ENCODE measurements at places on chromosomes 1 and 21.
A peak's percentile ranks its signal among the peaks of the same experiment; 100 is the strongest.

GRCh38 chr1:92749024-92749634 is 35.8 kb downstream of the EVI5 start:
- peak; percentile 34 for DNase-seq

DNA sequence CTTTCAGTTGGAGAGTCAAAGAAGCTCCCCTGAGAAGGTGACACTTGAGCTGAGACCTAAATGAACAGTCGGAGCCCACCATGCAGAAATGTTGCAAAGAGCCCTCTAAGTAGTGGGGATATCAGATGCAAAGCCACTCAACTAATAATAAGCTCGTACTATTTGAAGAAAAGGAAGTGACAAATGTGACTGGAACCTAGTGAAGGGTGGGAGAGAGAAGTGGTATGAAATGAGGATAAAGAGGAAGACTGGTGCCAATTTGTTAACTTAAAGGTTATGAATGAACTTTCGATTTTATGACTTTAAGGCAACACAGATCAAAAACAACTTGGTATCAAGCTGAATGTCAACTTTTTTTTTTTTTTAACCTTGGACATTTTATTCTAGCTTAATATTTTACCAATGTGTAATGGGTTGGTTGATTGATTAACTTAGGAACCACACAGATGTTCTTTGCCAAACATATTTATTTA is 14.7 kb downstream of the LYPLAL1 start:
- no peak for DNase-seq

DNA sequence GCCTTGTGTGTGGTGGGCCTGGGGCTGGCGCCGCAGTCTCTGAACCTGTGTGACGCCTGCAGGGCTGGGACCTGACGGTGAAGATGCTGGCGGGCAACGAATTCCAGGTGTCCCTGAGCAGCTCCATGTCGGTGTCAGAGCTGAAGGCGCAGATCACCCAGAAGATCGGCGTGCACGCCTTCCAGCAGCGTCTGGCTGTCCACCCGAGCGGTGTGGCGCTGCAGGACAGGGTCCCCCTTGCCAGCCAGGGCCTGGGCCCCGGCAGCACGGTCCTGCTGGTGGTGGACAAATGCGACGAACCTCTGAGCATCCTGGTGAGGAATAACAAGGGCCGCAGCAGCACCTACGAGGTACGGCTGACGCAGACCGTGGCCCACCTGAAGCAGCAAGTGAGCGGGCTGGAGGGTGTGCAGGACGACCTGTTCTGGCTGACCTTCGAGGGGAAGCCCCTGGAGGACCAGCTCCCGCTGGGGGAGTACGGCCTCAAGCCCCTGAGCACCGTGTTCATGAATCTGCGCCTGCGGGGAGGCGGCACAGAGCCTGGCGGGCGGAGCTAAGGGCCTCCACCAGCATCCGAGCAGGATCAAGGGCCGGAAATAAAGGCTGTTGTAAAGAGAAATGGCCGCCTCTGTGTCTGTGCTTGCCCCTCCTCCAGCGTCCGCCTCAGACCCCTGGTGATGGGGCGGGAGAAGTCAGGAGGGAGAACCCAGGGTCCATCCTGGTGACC is 788 bp downstream of the ISG15 start:
- DNase-seq, result peak; percentile 53

GRCh38 chr1:39110882-39111281 is 84.7 kb downstream of the NDUFS5 start:
- DNase-seq, result no peak

GRCh38 chr1:31781138-31781755 is 17.1 kb upstream of the ADGRB2 start:
- DNase-seq, result no peak

DNA sequence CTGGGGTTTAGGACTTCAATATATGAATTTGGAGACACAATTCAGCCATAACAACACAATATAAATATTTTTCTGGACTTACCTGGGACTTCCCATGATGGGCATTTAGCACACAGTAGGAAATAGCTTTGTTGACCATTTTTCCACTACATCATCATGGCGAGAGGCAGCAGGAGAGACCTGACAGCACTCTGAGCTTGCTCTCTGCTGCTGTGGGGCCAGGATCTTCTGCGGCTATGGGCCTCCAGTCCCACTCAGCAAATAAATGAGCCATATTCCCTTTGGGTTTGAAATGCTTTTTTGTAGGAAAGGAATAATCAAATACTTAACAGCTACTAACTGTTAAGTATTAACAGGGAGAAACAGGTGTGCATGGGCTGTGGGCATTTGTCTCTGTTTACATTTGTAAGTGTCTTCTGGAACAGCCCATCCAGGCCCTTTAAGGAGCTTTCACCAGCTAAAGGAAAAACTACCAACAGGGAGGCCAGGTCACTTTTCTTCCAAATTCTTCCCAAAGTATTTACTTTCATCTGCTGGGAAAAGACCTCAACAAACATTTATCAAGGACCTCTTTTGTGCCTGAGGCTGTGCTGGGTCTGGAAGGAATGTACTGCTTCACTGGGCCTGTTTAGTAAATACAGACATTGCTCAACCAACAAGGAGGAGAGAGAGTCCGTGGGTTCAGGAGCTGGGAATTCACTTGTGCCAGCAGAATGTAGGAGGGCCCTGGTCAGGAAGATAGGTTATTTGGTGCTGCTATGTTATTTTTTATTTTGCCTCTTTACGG is 133.2 kb downstream of the LRIG2 start:
- no peak for DNase-seq

- no peak for DNase-seq
Measured at GRCh38 chr21:14477841-14478240, 68.3 kb downstream of the SAMSN1 start.

DNA sequence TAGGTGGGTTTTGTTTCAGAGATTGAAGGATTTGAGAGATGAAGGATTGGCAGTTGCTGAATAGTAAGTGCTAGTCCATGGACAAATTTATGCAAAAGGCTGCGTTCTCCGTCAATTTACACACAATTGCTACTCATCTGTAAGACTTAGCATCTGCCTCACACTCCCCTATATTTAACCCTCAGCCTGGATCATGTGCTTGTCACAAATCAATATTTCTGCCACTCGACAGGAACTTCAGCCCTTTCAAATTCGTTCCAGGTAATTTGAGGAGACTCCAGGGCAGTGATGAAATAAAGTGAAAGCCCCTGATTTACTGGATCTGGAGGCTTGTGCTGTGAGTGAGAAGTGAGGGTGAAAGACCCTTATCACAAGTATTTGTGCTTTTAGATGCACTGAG is 105.6 kb upstream of the UBE2U start:
- DNase-seq, result no peak

GRCh38 chr1:48947761-48948537 is 171.3 kb upstream of the BEND5 start:
- DNase-seq, result no peak

- no peak for DNase-seq
Measured at GRCh38 chr1:21457654-21458053, 17.7 kb downstream of the NBPF3 start.

DNA sequence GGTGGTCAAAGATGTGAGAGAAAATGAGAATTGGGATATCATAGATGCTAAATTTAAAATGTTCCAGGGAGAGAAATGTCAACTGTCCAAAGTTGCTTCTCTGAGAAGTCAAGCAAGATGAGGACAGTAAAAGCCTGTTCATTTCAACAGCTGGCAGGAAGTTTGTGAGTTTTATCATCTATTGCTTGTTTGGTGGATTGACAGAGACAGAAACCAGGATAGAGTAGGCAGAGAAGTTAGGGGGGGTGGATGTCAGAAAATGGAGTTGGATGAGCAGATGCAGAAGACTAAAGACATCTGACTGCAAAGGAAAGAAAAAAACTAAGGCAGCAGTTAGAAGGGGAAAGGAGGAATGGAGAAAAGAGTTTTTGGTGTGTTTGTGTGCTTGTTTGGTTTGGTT is 78.4 kb downstream of the AK5 start:
- DNase-seq, result no peak

DNA sequence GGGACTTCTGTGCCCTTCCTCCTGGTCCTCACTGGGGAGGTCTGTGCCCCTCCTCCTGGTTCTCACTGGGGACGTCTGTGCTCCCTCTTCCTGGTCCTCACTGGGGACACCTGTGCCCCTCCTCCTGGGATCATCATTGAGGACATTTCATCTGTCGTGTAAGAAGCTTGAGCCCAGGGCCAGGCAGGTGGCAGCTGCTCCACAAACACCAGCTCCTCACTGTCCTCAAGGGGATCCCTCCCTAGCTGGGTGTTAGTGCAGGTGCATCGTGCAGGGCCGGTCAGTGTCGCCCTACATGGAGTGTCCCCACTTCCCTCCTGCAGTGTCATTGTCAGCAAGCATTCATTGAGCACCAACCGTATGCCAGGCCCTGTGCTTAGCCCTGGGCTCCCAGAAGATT is 312.7 kb downstream of the PTPRU start:
- no peak for DNase-seq

DNA sequence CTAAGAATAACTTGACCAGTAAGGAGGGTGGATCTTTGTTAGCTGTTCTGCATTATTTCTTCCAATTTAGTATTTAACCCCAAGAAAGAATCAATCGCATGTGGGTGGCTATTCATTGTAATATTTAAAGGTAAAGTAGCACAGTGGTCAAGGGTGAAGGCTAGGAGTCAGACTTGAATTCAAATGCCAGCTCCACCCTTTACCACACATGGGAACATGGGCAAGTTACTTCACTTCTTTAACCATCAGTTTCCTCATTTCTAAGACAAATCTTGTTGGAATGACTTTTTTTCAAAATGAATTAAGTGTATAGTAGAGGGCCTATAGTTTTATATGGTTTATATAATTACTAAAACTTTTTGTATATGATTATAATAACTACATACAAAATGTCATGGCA is 71.3 kb upstream of the S1PR1 start:
- DNase-seq, result no peak

- DNase-seq, result no peak
Measured at GRCh38 chr1:162956922-162957321, 95.9 kb upstream of the CCDC190 start.

DNA sequence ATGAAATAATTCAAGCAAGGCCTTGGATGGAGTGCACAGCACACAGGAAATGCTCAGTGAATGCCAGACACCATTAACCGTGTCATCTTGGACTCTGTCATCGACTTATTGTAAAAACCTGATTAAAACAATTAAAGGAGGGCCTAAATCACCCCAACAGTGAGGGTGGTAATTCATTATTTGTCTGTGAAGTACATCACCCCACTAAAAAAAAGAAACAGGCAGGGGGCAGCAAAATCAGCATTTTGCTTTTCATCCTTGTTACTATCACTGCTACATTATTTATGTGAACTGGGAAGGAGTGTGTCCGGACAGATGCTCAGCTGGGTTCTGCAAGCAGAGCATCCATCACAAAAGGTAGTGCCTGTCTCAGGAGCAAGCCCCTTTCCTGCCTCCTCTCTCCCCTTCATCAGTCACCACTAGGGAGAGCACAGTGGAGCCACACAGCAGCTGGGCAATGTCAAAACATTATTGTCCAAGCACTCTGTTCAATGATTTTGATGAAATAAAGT is 98.5 kb downstream of the RERE start:
- DNase-seq, result no peak

GRCh38 chr1:154808261-154808908 is 61.7 kb downstream of the KCNN3 start:
- no peak for DNase-seq

GRCh38 chr1:41547781-41548560 is 63.5 kb upstream of the EDN2 start:
- DNase-seq, result no peak

GRCh38 chr1:111856411-111857185 is 100.9 kb downstream of the DDX20 start:
- no peak for DNase-seq

DNA sequence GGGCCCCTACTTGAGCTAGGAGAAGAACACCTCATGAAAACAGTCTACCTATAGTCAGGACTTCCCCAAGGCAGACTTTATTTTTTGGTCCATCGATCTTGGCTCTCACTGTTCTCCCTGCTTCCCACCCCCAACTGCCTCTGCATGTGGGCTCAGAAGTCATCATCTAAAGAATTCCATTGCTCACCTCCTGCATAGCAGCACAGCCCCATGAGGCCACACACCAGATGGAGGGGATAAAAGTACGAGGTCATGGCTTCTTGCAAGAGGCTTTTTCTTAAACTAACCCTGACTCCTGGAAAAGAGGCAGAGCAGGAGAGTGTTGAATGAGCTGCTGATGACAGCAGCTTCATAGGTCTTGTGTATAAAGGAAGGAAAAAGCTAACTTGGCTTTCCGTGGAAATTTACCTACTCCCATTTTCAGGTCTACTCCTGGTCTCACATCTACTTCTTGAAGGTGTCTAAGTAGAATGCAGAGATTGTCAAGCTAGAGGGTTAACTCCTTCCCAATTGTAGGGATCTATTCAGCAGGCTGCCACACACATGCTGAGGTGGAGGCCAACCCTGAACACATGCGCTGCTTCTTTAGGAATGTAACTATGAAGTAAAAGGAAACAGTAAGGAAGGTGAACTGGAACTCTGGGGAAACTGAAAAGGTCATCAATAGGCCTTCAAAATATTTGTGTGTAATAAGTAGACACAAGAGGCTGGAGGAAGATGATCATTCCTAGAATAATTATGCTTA is 18.7 kb downstream of the WNT2B start:
- no peak for DNase-seq

DNA sequence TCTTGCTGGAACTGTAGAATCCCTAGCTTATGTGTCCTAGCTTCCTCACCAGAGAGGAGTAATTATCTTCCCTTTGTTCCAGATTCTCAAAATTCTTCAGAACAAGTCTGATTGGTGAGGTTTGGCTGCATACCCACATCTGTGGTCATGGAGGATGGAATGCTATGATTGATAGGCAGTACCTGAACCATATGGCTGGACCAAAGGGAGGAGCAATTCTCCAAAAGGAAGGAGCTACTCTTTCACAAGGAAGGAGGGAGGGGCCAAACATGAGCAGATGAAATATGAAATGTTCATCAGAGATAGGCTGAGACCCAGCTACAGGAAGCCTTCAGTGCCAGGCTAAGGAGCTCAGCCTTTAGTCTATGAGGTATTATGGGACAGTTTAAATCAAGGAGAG is 5.0 kb upstream of the RNF19B start:
- no peak for DNase-seq

- DNase-seq, result no peak
Measured at GRCh38 chr1:173638043-173639021, 3.2 kb downstream of the TEX50 start.

GRCh38 chr1:229258757-229259060 is 12.2 kb upstream of the RAB4A start:
- DNase-seq, result no peak

- DNase-seq, result no peak
Measured at GRCh38 chr1:60581455-60582220, 500.7 kb upstream of the NFIA start.

- peak; percentile 38 for DNase-seq
Measured at GRCh38 chr21:30340714-30341573, 3.5 kb upstream of the KRTAP27-1 start.

DNA sequence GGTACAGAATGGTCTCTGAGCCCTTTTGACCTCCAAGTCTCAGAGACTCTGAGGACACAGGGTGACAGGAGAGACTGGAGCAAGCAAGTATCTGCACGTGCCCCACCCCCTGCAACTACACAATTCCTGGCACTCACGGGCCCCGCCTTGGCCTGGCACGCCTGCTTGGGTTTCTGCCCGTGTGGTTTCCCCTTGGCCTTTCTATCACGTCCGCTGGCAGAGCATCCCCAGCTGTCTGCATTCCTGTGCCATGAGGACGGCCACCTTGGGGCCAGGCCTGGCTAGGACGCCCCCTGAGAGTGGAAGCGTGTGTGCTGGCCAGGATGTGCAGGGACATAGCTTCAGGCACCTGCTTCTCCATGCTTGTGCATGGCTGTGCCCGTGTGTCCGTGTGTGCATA is 14.3 kb upstream of the EDN2 start:
- no peak for DNase-seq

- peak; percentile 6 for DNase-seq
Measured at GRCh38 chr1:1470626-1471388, 758 bp upstream of the ATAD3B start.
